ENCODE measurements at places on chromosomes 4 and X.

DNA sequence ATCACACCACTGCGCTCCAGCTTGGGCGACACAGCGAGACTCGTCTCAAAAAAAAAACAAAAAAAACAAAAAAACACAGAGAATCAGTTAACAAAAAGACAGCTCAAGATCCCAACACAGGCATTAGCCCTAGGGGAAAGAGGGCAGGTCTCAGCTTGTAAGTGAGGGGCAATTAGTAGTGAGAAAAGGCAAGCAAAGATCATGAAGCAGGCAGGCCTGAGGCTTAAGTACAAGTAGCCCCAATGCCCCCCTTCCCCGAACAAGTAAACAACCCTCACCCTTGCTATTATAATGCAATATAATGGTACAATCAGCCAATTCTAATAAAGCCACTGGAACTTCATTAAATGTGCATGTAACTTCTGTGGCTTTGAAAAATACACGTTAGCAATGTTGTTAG, 17.0 kb downstream of the ADGRA3 start:
- no peak for DNase-seq

- no peak for DNase-seq
These were observed 11.5 kb downstream of the HNRNPH2 start for GRCh38 chrX:101419489-101419888.

DNA sequence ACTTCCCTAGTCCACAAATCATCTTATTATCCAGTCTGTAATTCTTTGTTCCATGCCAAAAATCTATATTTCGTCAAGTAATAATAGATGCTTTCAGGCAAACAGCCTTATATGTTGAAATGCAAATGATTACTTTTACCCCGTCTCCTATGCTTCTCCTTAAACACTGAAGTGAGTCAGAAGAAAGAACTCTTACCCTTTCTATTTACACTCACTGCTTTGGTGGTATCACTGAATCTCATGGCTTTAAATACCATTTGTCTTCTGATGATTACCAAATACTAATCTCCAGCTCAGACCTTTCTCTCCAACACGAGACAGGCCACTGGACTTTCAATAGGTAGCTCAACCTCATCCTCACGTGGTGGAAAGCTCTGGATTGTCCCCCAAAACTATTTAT, 558.1 kb downstream of the IL1RAPL1 start:
- no peak for DNase-seq

DNA sequence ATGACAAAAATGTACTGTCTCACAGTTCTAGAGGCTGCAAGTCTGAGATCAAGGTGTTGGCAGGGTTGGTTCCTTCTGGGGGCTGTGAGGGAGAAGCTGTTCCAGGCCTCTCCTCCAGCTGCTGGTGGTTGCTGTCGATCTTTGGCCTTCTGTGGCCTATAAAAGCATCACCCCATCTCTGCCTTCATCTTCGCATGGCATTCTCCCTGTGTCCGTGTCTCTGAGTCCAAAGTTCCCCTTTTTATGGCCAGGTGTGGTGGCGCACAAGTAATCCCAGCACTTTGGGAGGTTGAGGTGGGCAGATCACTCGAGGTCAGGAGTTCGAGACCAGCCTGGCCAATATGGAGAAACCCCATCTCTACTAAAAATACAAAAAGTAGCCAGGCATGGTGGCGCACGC, 31.5 kb upstream of the ARAF start:
- no peak for DNase-seq

DNA sequence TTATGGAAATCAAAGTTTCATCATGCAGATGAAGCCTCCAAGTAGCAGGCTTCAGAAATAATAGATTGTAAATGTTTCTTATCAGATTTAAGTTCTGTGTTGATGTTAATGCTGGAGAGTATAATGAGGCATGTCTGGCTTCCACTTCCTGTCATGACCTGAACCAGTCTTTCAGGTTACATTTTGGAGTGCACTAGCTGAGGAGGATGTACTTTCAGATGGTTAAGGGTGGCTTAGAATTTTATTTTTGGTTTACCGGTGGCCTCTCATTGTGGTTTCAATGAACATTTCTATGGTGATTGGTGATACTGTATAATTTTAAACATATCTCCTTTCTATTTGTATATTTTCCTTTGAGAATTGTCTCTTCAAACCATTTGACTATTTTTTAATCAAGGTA, 890.4 kb downstream of the SH3BGRL start:
- no peak for DNase-seq

DNA sequence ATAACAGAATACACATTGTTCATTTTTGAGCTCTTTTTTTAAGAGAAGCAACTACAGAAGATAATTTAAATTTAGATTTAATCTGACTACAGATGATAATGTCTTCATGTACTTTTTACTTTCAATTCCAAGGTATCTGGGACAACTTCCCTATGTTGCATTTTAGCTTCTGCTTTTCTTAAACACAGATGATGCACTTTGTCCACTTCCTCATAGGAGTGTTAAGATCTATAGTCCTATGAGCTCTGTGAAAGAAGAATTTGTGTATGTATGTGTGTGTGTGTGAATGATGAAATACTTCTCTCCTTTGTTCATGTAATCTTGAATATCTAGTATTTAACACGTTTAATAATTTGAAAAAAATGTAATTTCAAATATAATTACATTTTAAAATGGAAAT, 5.3 kb upstream of the FHIP1A start:
- DNase-seq: no peak

DNA sequence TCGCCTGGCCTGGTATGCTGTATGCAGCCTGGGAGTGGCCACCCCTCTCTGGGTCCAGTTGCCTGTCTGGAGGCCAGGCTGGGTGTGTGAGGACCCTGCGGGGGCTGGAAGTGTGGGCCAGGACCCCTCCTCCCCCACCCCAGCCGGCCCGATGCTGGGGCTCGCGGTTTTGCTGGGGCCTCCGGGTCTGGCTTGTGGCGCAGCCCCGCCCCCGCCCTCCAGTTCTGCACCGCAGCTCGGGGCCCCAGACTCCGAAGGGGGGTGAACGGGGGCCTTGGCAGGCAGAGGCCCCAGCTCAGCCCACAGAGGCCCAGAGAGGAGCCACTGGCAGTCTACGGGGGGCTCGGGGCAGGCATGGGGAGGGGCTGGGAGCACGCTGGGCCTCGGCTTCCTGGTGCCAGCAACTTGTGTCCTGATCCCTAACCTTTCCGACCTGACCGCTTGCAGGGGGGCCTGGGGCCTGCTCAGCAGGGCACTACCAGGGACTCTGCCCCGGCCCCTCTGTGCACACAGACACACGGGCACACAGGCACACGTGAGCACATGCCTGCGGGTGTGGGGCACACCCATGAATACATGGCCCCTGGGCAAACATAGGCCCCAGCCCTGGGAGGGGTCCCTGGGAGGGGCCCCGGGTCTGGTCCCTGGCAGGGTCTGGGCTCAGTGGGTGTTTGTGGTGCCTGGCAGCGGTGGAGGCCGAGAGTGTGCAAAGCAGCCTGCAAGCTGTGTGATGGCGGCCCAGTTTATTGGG, 21.4 kb upstream of the FGFR3 start:
- DNase-seq: no peak

DNA sequence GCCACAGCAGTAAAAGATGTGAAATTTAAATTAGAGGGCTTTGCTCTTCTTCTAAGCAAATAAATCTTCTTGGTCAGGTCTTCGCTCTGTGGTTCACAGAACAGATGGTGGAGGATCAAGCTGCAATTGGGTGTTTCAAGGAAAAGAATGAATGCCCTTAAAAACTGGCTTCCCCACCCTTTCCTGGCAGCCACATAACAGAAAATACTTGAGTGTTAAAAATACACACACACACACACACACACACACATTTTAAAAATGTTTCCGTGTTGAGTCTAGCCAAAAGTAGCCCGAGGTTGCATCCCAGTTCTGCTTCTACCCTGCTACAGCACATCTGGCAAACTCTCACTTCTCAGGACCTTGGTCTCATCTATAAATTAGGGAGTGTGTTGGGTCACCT, 56.7 kb upstream of the FGFBP2 start:
- DNase-seq: no peak

GRCh38 chr4:168411318-168412150, 68.8 kb downstream of the DDX60L start:
- DNase-seq: no peak

GRCh38 chr4:1996866-1997611, 11.7 kb downstream of the NELFA start:
- no peak for DNase-seq

DNA sequence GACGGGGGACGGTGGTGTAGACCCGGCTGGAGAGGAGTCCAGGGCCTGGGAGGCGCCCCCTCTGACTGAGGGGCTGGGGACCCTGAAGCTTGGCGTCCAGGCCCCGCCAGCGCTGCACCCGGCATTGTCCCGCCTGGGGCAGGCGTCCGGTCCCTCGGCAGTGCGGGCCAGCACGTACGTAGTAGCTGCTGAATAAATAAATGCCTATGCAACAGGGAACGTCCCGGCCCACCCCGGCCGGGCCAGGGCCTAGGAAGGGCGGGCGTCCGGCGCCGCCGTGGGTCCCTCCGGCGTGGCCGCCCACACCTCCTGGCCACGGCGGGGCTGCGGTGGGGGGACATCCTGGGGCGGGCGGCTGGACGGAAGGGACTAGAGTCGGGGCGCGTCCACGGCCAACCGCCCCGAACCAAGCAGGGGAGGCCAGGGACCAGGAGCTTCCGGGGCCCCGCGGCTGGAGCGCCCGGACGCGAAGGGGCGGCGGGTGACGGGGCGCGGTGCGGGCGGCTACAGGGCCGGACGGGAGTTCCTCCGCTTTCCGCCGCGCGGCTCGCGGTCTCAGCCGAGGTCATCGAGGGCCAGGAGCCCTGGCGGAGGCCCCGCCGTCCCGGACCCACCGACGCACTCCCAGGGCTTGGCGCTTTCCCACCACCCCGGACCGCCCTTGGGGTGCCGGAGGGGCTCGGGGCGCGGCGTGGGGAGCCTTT, 886 bp upstream of the WWC2 start:
- DNase-seq: peak; percentile 72

DNA sequence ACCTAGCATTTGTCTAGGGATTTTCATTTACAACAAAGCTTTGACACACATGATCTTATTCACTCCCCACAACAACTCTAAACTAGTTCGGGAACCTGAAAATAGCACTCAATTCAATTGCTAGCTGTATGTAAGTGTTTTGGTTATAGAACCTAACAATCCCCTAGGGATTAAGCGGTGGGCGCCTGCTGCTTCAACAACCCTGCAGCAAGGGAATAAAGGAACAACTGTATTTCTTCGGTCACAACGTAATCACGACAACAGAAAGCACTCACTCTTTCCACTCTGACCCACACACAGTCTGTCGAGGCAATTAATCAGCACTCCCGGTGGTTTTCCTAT, 674 bp upstream of the DIAPH2 start:
- DNase-seq: no peak

- DNase-seq: no peak
These were observed 13.1 kb downstream of the MOB1B start for GRCh38 chr4:70915036-70915815.

GRCh38 chr4:110250023-110250387, 51.6 kb upstream of the ELOVL6 start:
- DNase-seq: no peak

DNA sequence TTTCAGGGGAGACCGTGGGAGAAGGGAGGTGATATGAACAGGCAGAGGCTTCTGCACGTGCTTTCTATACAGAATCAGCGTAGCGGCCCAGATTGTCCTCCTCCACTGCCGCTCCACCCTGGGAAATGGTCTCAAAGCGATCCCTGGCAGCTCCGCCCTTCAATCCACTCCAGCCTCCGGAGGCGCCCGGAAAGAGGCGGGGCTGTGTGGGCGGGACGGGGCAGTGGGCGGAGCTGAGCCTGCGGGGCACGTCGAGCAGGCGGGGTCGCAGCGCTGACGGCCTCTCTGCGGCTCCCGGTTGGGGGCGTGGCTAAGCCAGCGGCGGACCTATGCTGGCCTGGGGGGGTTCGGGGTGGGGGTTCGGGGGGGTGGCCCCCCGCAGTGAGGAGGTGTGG, 210 bp upstream of the SMIM10L2A start:
- peak; percentile 85 for DNase-seq

DNA sequence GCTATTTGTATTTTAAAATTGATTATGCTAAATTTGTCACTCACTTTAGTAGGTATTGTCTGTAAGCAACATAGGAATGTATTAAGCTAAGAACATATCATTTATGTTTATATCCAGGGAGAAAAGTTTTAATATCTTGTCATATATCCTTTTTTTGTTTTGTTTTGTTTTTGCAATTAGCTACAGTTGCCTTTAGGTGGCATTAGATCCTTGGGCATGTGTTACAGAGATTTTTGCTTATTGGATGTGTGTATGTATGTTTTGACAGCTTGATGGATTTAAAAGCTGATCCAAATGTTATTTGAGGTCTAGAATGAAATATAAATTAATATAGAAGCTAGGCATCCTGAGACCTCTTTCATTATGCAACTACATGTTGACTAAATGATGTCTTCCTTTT, 36.1 kb upstream of the OTUD4 start:
- DNase-seq: no peak

DNA sequence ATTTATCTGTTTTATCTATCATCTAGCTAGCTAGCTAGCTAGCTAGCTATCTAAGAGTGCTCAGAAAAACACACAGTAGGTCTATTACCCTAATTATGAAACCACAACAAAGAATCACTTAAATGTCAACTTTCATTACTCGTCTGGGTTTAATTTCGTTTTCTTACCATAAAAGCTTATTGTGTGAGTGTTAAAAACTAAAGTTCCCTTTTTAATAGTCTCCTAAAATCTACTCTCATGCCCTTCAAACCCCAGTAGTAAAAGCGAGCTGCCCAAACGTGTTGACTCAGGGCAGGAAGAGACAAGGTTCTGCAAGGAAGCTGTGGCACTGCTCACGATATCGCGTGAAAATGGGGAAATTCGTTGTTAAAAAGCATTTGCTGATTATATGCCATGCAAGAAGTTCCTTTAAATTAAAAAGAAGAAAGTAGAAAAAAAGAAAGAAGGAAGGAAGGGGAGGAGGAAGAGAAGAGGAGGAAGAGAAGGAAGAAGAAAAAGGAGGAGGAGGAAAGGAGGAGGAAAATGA, 595 bp downstream of the MBNL3 start:
- DNase-seq: no peak

- no peak for DNase-seq
These were observed 1029.0 kb downstream of the FSTL5 start for GRCh38 chr4:161134795-161135194.

DNA sequence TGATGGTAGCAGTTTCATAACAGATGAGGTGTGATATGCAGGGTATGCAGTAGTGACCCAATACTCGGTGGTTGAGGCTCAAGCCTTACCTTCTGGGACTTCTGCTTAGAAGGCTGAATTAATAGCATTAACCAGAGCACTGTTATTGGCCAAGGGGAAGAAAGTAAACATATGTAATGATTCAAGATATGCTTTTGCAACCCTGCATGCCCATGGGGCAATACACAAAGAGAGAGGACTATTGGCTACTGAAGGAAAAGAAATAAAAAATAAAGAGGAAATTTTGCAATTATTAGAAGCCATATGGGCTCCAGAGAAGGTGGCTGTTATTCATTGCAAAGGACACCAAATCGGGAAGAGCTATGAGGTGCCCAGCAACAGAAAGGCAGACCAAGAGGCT, 8.7 kb downstream of the GAGE10 start:
- DNase-seq: no peak

DNA sequence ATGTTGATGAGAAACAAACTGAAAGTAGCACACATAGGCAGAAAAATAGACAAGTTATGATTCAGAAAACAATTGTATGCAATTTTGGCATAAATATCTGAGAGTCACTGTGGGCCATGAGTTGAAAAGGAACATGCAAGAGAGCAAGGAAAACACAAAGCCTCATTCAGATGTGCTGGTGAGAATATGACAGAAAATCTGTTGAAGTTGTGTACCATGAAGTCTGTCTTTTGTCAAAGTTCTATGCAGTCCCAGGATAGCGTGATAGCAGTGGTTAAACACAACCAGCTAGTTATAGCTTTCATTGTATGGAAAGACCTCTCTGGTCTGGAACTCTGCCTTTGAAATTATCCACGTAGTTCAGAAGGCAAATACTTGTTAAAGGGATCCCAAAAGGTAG, 53.0 kb downstream of the TMEM154 start:
- no peak for DNase-seq
